ENCODE measurements at places on chromosomes 2 and 18. TPM values are rescaled to one million over a fixed set of nuclear protein-coding genes. Genes with fewer than 3 reads are reported as not detected.

NTSR2 gene
- not detected for polyA plus RNA-seq

CCL20 gene
- polyA plus RNA-seq: 0.16 TPM

ACTR1B gene
- 60.9 TPM for polyA plus RNA-seq

TBR1 gene
- 0.14 TPM for polyA plus RNA-seq

LRATD1 gene
- not detected for polyA plus RNA-seq

G6PC2 gene
- not detected for polyA plus RNA-seq

ABCG5 gene
- polyA plus RNA-seq: not detected

EVX2 gene
- not detected for polyA plus RNA-seq

MEP1B gene
- polyA plus RNA-seq: not detected

RPRM gene
- polyA plus RNA-seq: not detected
